ENCODE measurements at places on chromosomes 4 and X.
A peak's percentile ranks its signal among the peaks of the same experiment; 100 is the strongest.

GRCh38 chr4:96293806-96294205, 453.9 kb downstream of the PDHA2 start:
- no peak for DNase-seq

DNA sequence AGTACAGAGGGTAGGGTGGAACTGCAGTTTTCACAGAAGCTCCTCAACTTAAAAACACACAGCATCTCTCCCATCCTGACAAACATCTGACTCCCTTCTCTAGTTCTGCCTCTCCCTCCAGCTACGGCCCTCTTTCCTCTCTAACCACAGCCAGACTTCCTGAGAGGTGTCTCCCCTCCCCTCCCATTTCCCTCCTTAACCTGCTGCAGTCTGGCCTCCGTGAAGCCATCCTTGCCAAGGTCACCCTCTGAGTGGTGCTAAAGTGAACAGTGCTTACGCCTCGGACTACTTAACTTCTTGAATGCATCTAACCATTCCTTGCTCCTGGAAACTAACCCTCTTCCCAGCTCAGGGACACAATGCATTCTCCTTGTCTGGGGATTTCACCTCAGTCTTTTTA, 53.3 kb downstream of the RTL5 start:
- no peak for DNase-seq

- no peak for DNase-seq
Measured at GRCh38 chrX:150303386-150304097, 59.6 kb upstream of the MAMLD1 start.

DNA sequence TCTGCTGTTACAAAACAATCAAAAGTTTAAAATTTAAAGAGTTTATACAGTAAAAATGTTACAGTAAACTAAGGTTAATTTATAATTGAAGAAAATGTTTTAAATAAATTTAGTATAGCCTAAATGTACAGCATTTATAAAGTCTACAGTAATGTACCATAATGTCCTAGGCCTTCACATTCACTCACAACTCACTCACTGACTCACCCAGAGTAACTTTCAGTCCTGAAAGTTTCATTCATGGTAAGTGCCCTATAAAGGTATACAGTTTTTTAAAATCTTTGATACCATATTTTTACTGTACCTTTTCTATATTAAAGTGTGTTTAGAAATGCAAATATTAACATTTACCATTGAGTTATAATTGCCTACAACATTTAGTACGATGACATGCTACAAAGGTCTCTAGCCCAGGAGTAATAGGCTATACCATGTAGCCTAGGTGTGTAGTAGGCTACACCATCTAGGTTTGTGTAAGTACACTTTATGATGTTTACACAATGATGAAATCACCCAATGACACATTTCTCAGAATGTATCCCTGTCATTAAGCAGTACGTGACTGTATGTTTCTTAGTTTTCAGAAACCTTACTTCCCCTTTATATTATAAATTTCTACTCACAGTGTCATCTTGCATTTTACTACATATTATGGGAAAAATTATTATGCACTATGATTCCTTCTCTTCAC, 320.8 kb downstream of the ADAM29 start:
- DNase-seq = no peak

GRCh38 chr4:37663552-37663951, 22.6 kb downstream of the RELL1 start:
- DNase-seq = no peak

- peak; percentile 10 for DNase-seq
Measured at GRCh38 chr4:111174331-111174730, 551.5 kb upstream of the PITX2 start.

DNA sequence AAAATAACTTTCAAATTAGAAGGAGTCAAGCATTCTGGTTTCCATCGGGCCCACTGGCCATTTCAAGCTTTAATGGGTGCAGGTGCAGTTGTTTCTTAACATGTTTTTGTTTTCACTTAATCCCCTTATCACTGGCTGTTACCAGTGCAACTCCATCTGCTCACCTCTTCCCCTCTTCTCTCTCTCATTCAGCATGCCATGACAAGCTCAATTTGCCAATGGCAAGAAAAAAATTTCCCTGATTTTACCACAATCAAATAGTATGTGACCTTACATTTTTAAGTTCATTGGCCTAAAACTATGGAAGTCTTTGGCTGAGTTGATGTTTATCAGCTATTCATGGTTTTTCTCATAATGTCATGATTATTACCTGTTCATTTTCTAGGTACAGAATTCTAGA, 299.1 kb upstream of the BMP3 start:
- no peak for DNase-seq

- no peak for DNase-seq
Measured at GRCh38 chr4:9987749-9988362, 33.4 kb downstream of the SLC2A9 start.

DNA sequence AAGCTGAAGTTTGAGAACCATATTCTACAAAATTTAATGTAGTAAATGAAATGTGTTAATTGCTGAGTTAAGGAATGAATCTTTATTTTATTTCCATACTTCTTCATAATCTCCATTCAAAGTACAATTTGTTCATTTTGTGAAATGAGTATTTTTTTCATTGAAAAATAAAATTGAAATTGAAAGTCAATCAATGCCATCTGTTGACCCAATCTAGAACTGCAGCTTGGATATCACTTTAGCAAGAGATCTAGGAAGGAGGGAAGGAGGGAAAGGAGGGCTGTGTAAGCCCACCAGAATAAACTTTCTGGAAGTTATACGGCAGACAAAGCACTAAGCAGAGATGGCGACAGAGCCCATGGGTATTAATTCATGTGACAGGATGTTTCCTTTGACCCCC, 128.4 kb downstream of the ZMAT1 start:
- DNase-seq = peak; percentile 21

All from fibroblast of the aortic adventitia (primary cell).